ENCODE measurements at places on chromosomes 6 and 20. TPM values are rescaled to one million over a fixed set of nuclear protein-coding genes. Genes with fewer than 3 reads are reported as not detected.

The TSBP1 gene
- total RNA-seq, result not detected

The SMOC2 gene
- total RNA-seq, result not detected

The SLX4IP gene
- total RNA-seq, result 3.6 TPM

The ADGRB3 gene
- not detected for total RNA-seq

The CLDN20 gene
- not detected for total RNA-seq

The PTP4A1 gene
- total RNA-seq, result 35.8 TPM

The POPDC3 gene
- total RNA-seq, result 1.3 TPM

The TUBB2A gene
- total RNA-seq, result 69.6 TPM

The VNN1 gene
- 0.29 TPM for total RNA-seq

The STX11 gene
- total RNA-seq, result 9.6 TPM

The LIN28B gene
- total RNA-seq, result not detected

The ERVFRD-1 gene
- total RNA-seq, result not detected

The PRKN gene
- total RNA-seq, result 1.6 TPM

The SPO11 gene
- total RNA-seq, result not detected

The CGA gene
- not detected for total RNA-seq

The TJAP1 gene
- 16.0 TPM for total RNA-seq

The SMPD2 gene
- 12.5 TPM for total RNA-seq

The ASIP gene
- total RNA-seq, result not detected

The MROH8 gene
- total RNA-seq, result 0.98 TPM

Measured in vein endothelial cell (primary cell).